ENCODE measurements at places on chromosomes 6 and 20.

- DNase-seq: no peak
These were observed 133.1 kb upstream of the COL21A1 start for GRCh38 chr6:56380476-56380875.

- DNase-seq: no peak
These were observed 24.7 kb upstream of the ASXL1 start for GRCh38 chr20:32333181-32333987.

DNA sequence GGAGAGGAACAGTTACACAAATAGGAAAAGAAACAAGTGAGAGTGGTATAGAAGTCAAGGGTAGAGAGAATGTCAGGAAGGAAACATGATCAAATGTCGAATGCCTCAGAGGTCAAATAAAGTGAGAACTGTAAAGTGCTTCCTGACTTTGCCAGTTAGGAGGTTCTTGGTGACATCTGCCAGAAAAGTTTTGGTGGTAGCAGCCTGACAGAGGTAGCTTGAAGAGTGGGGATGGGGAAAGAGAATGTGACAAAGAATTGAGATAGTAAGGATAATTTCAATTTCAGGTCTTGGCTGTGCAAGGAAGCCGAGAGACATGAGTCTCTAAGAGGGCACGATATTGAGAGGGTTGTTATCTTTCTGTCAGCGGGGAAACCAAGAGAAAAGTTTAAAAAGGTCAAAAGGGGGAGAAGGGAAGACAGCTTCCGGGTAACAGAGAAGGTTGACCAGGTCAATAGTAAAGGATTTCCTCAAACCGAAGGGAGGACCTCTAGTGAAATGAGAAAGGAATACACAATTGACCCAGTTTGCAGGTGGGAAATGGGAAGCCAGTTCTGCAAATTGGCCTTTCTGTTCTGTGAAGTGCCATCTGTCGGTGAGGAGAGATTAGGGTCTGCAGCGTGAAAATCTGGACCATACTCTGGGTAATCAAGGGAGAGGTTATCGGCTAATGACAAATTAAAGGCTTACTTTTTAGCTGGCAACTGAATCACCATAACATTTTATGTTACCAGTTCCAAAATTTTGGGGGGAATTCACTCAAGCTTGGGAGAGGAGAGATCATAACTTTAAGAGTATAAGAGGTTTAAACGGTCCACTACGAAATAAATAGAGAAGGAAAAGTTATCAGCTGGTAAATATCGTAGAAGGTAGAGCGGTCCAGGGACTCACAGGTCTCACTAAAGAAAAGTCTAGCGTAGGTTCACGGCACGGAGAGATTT lies 973 bp upstream of the BRD2 start:
- peak; percentile 33 for DNase-seq

GRCh38 chr6:150723857-150724256 lies 124.2 kb downstream of the PLEKHG1 start:
- no peak for DNase-seq

- DNase-seq: no peak
These were observed 24.0 kb downstream of the MAPK13 start for GRCh38 chr6:36154286-36154685.

DNA sequence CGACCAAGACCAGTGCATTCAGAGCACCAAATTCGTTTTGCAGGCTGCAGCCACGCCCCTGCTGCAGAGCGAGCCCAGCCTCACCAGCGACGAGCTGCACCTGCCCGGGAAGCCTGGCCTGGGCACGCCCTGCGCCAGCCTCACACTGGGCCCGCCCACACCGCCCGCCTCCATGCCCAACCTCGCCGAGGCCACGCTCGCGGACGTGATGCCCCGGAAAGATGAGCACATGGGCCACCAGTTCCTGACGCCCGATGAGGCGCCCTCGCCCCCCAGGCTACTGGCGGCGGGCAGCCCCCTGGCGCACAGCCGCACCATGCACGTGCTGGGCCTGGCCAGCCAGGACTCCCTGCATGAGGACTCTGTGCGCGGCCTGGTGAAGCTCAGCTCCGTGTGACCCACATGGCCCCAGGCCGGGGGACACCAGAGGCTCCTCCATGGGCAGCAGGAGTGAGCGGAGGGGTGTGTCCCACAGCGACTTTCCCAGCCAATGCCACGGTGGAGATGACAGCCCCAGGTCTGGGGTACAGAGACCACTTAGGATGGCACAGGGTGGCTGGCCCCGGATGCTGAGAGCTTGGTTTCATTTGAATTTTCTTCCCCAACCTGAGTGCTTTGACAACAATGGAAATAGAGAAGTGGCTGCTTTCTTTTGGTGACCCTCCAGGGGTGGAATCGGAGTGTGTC lies 150.2 kb upstream of the SNX9 start:
- no peak for DNase-seq

DNA sequence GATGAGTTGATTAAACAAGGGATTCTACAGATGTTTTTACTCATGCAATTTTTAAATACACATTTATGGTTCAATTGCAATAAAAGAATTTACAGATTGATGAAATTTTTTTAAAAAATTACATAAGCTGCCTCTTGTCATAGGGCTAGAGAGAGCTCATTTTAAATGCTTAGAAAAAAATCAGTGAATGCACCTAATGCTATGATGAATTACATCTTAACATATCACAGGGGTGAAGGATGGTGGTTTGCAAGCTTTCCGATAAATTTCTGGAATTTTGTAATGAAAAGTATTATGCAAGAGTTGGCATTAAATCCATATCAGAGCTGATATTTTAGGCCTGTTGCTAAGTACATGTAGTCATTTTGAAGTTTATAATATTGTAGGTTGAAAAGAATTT lies 29.6 kb downstream of the DSE start:
- DNase-seq: no peak

- no peak for DNase-seq
These were observed at the start of gene COL12A1 for GRCh38 chr6:75205776-75206575. Gene COL12A1, minus strand, starts transcription at chr6:75206053. Its CDS starts 3,261 bp downstream, at chr6:75202792.

- no peak for DNase-seq
These were observed 612.2 kb downstream of the HDGFL1 start for GRCh38 chr6:23181356-23182110.

DNA sequence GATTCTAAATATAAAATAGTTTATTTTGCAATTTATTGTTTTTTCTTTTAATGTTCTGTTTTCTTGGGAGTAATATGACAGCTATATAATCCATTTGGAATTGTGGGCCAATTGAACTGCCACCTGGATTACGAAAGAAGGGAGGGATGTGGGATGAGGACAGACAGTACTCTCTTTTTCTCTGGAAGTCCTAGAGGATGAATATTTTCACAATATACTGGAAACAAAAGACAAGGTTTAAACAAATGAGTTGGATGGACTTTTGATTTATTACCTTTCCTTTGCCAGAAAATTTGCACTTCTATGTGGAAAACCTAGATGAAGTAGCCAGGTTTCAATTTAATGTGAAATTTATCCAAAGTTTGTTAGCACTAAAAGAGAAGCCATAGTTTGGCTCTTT lies 325.5 kb upstream of the IMPG1 start:
- no peak for DNase-seq

DNA sequence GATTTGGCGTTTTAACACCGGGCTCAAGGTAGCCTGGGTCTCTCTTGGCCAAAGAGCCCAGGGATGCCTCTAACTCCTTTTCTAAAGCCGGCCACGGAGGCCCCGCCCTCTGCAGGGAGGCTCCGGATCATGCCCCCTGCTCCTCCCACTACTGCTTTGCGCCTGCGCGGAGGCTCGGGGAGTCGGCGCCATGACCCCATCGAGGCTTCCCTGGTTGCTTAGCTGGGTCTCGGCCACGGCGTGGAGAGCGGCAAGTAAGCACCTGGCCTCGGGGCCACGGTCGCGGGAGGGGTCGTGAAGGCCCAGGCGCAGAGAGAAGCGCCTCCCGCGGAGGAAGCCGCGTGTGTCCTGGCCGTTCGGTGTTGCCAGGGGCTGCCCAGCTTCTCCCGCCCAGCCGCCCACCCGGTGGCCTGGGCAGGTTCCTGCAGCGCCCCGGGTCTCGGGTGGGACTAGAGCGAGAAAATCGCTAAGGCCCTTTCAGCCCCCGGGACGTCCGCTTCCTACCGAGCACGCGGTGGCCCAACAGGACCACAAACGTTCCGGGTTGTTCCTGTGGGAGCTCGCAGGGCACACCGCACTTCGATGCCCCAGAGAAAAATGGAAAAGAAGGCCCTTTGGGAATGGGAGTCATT lies at the start of gene SDHAF4:
Gene SDHAF4 (plus strand): TSS at position 180 of the 632 bp plus-strand sequence. CDS start 11 bp downstream, at position 191.
- DNase-seq: peak; percentile 96

DNA sequence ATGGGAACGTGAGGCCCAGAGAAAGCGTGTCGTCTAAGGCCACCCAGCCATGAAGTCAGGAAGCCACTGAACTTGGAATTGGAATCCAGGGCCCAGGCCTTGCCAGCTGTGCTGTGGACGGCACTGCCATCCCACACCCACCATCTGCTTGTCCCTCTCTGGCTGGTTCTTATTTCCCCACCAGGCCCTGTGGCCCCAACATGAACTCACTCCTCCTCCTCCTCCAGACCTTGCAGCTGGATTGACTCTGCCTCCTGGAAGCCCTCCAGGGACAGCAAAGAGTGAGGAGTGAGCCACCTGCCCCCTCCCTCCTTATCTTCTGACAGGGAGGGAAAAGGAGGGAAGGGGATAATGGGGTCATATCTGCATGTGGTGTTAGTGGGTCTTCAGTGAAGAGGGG lies 16.0 kb upstream of the IP6K3 start:
- no peak for DNase-seq

DNA sequence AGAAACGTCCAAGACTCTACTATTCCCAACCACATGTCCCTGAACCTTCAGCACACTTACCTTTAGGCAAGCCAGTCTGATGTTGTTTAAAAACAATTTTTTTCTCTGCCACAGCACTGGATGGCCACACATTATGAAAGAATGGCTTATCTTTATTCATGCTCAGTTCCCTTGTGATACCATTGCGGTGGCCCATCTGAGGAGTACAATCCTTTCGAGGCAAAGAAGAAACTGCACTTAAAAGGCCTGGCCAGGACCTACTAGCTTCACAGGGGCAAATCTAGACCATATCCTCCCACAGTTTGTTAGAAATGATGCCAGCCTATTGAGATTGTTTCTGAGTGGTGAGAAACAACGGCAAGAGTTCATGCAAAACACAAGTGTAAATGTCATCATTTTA lies 88.4 kb upstream of the PLEKHG1 start:
- DNase-seq: no peak

GRCh38 chr20:31843881-31844280 lies 1.5 kb downstream of the FOXS1 start:
- DNase-seq: no peak

DNA sequence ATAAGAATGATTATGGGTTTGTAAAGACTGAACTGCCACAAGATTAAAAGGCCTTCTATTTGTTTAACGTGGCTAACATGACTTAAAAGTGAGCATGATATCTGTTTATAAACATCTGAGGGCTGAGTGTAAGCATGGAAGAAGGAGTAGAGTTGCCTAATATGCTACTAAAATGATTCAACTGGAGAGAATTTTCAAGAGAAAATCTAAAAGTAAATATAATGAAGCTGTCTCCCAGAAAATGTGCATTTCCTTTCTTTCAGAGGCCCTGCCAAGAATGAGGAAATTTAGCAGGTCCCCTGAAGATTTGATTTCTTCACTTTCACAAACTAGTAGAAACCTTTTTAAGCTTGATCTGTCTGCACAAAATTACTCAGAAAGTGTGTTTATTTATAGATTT lies 4.2 kb upstream of the EYA4 start:
- no peak for DNase-seq

DNA sequence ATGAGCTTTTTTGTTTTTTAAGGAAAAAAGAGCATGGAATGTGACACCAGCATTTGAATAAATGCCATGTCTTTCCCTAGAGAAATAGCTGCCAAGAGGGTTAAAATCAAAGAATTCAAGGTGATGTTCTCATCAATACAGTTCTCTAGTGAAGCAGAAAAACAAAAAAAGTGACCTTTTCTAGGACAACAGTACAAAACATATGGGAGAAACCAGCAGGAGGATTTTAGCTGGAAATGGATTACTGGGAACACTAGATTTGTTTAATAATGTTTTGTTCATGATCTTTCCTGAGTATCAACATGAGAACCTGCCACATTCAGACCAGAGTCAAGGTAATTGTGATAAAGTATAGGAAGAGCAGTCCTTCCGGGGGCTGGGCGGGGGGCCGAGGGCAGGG lies 372.2 kb downstream of the LMBRD1 start:
- no peak for DNase-seq

- DNase-seq: no peak
These were observed 30.7 kb upstream of the IRF4 start for GRCh38 chr6:360764-361373.

DNA sequence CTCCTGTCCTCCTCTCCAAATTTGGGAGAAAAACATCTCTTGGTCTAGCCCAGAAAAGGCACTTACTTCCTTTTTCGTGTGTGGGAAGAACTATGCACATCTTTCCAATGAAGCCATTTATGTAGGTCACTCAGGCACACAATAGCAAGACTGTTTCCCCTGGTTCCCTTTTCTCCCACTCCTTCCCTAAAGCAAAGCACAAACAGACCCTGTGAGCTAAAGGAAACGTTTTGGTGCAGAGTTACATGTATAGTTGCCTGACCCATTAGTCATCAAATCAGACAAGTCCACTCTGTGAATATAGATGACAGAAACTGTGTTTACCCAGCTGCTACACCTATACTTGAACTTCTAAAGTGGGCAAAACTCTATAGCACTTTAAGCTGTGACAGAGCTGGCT lies 474.6 kb downstream of the COL12A1 start:
- no peak for DNase-seq

GRCh38 chr6:128446497-128446896 lies 73.9 kb downstream of the PTPRK start:
- DNase-seq: no peak

DNA sequence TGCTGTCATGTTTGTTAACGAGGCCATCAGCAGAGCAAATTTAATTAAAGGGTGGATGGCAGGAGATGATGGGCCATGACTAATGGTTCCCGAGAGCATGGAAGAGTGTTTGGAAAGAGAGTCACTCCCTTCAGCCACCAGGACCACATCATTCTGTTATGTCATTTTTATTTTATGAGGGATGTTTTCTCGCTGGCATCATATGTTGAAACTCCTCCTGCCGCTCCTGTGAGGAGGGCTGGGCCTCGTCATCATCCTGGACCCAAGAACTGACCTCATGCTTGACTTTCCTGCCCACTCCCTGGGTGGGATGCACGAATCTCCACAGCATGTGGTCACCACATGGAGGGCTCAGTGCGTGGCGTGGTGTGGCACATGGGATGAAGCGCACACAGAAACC lies 86.4 kb upstream of the FRMD1 start:
- no peak for DNase-seq

DNA sequence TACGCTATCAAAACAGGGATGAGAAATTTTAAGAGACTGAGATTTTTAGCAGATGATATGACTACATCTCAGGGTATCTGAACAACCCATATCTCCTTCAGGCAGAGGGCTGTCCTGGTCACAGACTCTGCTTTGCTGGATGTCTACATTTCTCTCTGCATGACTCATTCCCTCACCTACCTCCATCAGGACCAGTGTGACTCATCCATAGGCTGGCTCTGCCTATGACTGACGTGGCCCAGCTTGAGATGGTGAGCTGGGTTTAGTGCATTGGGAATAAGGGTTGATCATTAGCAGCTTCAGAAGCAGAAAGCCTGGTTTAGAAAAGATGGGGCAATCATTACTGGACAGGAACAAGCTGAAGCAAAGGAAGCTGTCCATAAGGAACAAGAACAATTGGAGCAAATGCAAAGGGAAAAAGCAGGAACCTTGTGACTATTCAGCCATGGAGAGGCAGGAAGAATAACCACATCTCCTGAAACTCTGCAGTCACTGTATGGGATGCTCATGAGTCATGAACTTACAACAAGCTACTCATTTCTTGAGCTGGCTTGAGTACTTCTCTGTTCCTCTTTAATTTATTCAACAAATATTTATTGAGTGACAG lies 86.4 kb upstream of the CBLN4 start:
- DNase-seq: no peak

Measured in CD8-positive, alpha-beta T cell (primary cell).